ENCODE measurements at places on chromosomes 1 and 21.

GRCh38 chr1:55326496-55327243, 111.5 kb upstream of the USP24 start:
- DNase-seq: no peak

- DNase-seq: no peak
Observed at GRCh38 chr1:182189535-182190066, 128.1 kb upstream of the ZNF648 start.

GRCh38 chr1:188906921-188907641, 1570.6 kb downstream of the BRINP3 start:
- no peak for DNase-seq

- no peak for DNase-seq
Observed at GRCh38 chr1:219805191-219805590, 123.2 kb downstream of the SLC30A10 start.

DNA sequence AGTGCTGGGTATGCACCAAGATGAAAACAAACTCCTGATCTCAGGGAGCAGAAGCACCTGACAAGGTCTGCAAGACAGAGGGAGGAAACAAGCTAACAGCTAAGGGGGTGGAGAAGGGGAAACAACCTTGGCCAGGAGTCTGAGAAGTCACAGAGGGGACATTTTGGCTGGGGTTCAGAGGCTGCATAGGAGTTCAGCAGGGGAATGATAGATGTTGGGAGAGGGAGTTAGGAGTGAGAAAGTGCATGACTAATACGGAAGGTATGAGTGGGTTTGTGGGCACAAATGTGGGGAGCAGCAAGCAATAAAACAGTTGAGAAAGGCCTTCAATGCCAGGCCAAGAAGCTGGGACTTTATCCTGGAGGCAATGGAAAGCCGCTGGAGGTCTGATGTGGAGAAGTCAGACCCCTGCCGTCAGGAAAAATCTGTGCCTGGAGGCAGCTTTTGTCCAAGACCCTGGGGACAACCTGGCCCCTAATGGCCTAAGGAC, 16.4 kb downstream of the EPHA2 start:
- DNase-seq: no peak

- no peak for DNase-seq
Observed at GRCh38 chr1:98056781-98057180, 135.9 kb upstream of the DPYD start.

GRCh38 chr1:30088594-30088993, 634.8 kb downstream of the MATN1 start:
- no peak for DNase-seq

DNA sequence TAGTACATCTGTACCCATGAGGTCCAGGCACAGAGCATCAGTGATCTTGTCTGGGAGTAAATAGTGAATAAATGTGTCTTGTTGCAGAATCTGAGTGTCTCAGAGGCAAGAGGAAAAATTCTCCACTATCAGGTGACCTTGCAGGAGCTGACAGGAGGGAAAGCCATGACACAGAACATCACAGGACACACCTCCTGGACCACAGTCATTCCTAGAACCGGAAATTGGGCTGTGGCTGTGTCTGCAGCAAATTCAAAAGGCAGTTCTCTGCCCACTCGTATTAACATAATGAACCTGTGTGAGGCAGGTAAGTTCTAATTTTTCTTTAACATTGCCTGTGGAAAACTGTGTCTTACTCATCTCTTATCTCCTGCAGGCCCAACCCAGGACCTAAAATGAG, 43.1 kb downstream of the IL12RB2 start:
- no peak for DNase-seq

- DNase-seq: peak; percentile 26
Observed at GRCh38 chr1:220219865-220220698, 52.2 kb downstream of the RAB3GAP2 start.

GRCh38 chr1:168396940-168397684, 116.4 kb downstream of the TBX19 start:
- no peak for DNase-seq

DNA sequence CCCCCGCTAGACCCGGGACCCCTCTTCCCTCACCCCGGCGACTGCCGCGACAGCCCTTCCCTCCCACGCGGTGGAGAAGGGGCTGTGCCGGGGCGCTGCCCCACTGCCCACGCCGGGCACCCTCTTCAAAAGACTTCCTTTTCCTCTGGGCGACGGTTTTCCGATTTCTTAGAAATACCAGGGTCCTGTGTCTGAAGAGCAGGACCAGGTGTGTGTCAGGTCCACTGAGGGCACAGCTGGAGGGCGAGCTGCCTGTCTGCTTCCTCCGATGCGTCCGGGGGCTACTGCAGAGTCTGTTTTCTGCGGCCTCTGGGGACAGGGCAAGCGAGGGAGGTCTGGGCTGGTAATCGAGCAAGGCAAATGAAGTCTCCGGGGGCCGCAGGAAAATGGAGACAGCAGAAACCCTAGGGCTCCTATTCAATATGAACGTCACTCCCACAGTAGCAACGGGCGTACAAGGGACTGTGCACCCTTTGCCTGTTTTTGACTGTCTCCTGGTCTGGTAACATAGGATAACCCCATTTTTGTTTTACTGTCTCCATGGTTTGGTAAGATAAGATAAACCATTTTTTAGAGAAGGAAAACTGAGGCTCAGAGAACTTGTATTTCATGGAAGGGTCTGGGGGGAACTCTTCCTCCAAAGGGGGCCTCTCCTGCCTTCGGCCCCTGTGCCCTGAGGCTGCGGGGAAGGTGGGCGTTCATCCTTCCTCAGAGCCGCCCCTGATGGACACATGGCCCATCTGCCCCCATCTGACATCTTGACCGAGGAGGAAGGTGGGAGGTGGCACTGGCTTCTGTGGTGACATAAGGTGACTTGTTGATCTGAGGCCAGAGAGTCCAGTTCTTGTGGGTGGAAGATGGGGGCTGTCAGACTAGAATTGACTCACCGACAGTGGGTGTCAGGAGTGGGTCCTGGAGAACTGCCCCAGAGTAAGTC, 970 bp downstream of the TNFRSF1B start:
- no peak for DNase-seq

DNA sequence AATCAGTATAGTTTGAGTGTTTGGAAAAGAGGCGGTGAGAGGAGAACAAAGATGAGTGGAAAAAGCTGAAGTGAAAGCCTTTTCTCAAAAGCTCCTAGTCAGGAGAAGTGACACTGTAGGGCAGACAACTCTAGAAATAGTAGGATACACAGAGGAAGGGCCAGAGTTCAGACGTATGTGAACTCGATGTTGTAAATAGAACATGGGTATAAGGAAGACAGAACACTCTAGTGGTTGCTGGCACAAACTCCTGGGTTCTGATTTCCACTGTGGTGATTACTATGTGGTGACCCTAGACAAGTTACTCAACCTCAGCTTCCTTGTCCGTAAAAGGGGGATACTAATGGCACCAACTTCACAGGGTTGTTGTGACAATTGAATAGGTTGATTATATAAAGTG, 30.2 kb upstream of the MGST3 start:
- no peak for DNase-seq

DNA sequence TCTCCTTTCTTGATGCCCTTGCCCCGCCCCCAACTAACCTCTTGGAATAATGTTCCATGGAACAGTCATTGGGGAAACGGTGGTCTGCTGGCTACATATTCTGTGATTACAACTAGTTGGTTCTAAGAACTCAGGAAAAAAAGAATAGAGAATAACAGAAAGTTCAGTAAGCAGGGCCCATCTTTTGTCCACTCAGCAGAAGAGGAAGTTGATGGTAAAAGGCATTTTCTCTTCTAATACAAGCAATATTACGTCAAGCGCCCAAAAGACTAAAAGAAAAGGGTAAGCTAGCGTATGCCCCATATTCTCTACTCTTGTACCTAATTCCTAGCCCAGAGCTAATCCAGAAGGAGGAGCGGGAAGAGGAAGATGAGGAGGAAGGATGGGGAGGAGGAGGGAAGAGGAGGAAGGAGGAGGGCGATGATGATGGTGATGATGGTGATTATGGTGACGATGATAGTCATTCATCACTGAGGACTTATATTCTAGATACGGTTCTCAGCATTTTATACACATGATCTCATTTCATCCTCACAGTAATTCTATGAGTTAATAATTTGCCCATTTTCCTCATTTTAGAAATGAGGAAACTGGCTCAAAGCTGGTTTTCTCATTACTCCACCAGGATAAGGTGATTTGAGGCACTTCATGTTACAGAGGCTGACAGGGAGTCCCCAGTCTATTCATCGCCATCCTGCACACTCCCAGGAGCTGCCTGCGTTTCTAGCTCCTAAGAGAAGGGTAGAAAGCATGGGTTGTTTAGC, 76.6 kb upstream of the EFHD2 start:
- DNase-seq: no peak

DNA sequence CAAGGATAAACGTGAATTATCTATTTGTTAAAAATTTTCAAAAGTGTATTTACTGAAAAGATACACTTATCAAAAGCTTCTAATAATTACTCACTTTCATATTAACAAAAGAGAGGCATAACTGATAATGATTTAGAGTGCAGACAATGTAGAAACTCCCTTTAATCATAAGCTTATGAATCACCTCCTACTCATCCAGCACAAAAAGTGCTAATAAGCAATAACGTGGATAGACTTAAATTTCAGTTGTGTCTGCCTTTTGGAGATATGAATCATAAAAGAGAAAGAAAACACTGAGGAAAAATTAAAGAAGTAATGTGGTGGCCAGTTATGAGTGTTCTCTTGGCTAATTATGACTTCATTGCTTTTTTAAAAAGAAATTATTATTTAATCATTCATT, 827.6 kb upstream of the B3GALT2 start:
- DNase-seq: no peak

GRCh38 chr21:45390121-45390751, 14.7 kb upstream of the COL18A1 start:
- DNase-seq: peak; percentile 15

DNA sequence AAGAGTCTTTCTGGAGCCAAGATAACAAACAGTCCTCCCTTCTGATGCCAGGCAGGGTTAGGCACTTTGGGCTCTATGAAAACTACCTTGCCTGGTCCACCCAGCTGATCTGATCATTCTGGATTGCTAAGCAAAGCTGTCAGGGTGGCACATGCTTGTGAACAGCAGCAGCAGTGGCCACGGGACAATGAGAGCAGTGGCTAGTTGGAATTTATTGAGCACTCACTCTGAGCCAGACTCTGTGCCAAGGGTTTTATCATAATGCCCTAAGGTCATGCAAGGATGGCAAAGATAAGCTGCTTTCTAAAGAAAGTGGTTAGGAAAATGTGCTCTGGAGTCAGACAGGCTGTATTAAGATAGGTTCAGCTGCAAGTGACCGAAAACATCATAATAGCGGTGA, 390.4 kb upstream of the VAMP3 start:
- DNase-seq: no peak

GRCh38 chr1:145997718-145998023, 1.3 kb upstream of the TXNIP start:
- no peak for DNase-seq

GRCh38 chr1:1402072-1402900, 3.2 kb upstream of the CCNL2 start:
- no peak for DNase-seq

GRCh38 chr1:204075139-204075521, 2.2 kb downstream of the SOX13 start:
- no peak for DNase-seq

- DNase-seq: no peak
Observed at GRCh38 chr21:31898933-31899630, 26.3 kb downstream of the HUNK start.

GRCh38 chr1:78070758-78071157, 25.0 kb downstream of the GIPC2 start:
- DNase-seq: no peak

DNA sequence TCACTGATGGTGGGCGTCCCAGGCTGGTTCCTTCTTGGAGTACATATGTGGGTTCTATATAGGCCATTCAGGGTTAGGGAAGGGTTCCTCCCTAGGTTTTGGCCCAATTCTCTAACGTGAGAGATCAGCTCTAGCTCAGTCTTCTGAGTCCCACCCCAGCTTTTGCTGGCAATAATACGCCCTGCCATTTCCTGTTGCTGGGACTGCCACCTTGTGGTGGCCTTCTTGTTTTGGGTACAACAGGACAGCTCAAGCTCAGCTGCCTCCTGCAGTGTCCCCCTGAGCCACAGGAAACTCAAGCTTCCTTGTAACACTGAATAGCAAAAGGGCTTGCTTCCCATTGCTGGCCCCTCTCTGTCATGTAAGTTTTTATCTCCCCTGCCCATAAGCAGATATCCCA, 77.8 kb downstream of the BACH1 start:
- DNase-seq: peak; percentile 48

- no peak for DNase-seq
Observed at GRCh38 chr1:62423580-62424242, 13.1 kb upstream of the USP1 start.

DNA sequence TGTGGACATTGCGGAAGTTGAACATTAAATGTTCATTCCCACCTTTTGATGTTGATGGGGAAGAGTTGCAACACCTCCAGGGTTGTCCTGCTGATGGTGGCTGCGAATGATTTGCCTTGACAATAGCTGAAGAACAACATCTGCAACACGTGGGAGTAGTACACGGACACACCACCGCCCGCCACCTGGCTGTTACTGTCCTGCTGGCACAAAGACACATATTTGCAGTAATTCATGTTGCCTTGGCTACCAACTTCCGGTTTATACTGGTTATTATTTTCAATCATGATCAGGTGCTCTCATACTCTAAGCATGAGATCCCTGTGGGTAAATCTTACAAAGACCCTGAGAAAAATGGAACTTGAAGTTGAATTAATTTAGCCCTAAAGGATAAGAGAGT, 55.2 kb downstream of the UBR4 start:
- DNase-seq: no peak

DNA sequence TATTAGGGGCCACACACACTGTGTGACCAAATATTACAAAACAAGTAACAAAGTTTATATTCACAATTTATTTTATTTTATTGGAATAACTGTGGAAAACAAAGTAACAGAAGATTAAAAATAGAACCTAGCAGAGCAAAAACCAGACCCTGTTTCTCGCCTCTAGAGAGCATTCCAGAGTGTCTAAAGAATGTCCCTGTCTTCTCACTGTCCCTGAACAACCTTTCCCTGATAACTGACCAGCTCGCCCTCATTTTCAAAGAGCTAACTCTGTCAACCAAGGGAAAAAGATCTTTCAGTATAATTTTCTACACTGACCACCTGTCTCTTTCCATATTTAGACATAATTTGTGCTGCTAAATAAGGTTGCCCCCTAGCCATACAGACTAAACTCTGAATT, 646.9 kb downstream of the USP25 start:
- no peak for DNase-seq
